ENCODE measurements at places on chromosomes 11 and 22.

- no peak for DNase-seq
These were observed 12.8 kb downstream of the ZMAT5 start for GRCh38 chr22:29753808-29754657.

DNA sequence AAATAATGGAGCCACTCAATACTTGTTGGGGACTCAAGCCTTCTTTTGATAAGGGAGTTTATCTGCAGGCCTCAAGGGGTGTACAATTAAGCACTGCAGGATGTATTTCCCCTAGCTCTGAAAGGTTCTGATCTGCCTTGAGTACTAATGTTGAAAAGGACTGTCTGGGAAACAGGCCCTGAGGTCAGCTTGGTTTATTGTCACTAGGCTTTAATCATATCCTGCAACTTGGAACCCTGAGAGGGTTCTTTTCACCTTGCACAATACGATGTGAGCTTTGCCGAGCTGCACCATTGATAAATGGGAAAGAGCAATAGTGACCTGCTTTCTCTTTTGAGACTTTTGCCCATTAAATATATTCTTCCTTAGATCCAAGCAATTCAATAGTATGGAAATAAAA, 31.6 kb upstream of the HORMAD2 start:
- no peak for DNase-seq

- no peak for DNase-seq
These were observed 352 bp downstream of the C22orf23 start for GRCh38 chr22:37953062-37953436.

DNA sequence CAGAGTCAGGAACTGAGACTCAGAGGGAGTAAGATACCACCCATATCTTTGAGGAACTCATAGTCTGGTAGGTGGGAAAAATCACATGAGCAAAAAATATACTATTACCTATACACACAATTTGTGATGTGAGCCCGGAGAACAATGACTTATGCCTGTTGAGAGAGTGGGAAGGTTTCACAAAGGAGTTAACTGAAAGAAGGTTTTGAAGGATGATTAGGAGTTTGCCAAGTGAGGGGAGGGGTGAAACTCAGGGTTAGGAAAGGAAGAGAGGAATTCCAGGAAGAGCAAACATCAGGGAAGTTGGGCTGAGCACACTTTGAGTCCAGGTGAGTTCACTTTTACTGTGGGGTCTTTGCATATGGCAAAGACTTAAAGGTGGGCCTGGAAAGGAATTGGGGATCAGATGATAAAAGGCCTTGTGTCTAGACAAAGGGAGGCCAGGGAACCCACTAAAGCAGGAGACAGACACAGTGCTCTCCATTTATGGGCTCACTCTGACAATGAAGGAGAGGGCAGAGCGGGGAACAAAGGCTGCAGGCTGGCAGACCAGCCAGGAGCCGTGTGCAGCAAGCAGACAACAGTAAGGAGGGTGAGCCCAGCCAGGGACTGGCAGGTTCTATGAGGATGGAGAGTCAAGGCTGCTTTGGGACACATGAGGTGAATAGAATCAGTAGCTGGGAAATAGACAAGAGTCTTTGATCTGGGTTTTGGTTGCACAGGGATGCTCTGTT, 33.1 kb downstream of the TSPAN18 start:
- no peak for DNase-seq

DNA sequence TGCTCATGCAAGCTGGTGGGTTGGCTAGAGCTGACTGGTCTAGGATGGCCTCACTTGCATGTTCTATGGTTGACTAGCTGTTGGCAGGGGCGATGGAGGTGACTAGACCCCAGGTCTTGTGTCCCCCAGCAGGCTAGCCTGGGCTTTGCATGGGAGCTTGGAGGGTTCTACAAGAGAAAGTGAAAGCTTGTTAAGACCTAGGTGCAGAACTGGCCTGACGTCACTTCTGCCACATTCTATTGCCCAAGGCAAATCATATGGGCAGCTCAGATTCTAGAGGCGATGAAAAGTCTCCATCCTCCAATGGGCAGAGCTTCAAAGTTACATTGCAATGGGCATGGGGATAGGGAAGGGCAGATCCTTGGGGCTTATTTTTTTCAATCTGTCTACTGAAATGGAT, 170.9 kb downstream of the MIAT start:
- no peak for DNase-seq

GRCh38 chr11:49851971-49852389, 100.2 kb upstream of the OR4C13 start:
- DNase-seq: no peak

DNA sequence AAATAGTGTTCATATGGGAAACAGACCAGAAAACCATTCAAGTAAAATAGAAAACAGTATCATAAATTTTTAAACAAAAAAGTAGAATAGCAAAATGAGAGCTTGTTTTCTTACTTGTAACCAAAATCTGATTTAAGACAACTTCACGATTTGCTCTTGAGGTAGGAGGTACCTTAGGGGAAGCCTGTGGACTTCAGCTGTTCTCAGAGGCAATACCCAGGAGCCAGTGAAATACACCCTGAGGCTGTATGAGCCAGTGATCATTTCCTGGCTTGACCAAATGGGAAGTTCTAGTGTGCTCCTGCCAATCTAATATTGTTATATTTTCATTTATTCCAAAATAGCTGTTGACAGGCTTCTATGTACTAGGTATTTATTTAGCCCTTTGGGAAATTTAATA, 104.8 kb downstream of the ARHGAP42 start:
- no peak for DNase-seq

DNA sequence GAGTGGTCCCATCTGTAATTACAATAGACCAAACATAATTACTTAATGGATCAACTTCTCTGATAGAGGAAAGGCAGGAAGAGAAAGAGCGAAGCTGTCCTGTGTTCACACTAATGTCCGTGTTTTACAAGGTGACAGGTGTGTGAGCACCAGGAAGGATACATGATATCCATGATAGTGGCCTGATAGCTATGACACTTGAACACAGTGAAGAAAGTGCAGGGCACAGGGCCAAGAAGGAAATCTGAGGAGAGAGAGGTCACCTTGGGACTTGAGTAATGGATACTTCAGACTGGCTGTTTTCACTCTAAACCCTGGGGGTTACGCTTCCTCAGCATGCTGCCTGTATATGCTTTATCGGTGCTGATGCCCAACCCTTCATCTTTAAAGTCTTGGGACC, 29.4 kb downstream of the TUB start:
- no peak for DNase-seq

DNA sequence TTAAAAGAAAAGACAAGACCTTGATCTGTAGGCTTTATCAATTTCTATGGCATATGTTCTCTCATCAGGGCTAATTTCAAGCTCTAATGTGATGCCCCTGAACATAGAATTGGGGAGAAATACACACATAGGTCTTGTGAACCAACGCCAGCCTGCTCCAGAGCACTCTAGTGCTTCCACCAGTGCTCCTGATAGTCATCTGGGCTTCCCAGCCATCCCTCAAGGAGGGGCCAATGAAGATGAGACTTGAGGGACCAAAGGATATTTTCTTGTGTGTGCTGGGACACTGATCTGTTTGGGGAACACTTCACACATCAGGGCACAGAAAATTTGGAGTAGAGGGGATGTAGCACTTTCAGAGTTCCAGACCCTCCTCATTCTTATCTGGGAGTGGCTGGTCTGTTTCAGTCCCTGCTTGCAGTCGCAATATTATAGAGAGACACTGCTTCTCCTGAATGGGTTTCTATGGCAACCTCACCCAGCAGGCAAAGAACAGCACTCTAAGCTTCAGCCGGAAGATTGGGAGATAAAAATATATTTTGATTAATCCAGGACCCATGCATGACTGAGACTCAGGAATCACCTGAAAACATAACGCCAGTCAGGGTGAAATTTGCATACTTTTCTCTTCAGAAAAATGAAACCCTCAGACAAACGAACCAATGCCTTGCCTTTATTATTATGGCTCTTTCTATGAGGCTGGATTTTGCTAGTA, 28.4 kb upstream of the SCN3B start:
- DNase-seq: no peak

DNA sequence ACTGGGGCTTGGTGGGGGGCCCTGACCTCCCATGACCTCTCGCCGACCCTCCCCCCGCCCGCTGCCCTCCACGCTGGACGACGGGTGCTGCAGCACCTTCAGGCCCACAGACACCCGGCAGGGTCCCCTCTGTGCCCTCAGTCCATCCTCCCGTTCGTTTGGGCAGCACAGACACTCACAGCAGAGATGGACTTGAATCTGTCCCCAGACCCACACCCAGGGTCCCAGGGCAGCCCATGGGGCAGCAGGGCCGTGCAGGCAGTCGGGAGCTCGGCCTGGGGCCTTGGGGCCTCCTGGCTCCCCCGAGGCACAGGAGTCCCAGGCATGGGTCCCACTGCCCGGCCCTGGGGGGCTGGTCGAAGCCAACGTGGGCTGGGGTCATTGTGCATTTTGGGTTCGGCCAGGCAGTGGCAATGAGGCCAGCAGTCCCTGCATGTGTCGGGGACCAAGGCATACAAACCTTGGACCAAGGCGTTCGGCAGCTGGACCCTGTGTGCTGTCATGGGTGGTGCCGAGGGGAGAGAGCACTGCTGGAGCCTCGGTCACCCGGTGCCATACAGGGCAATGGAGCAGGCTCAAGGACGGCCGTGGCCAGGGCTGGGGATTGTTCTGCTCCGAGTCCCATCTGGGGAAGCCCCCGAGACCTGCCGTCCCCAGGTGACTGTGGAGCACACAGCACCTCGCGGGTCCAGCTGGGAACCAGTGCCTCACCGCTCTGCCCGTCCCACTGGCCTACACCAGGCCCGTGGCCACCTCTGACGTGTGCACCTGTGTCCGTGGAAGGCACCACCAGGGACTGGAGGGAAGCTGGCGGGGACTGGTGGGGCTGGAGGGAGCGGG, 19.3 kb upstream of the BRSK2 start:
- no peak for DNase-seq

GRCh38 chr22:19779685-19780268, 19.2 kb downstream of the TBX1 start:
- DNase-seq: no peak

DNA sequence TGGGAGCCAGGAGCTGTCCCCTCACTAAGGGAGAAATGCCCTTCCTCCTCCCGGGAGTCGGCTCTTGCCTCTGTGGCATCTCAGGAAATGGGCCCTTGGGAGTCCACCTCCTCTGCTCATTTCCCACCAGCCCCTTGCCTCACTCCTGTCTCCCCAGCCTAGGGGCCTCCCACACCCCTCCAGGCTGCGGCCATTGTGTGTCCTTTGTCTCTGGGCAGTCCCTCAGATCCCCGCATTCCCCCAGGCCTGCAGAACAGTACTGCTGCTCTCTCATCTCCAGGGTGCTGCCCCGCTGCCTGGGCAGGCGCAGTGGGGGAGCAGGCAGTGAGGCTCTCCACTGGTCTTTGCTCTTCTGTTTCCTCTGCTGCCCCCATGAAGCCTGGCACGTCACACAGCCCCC, 25.0 kb downstream of the ADA2 start:
- DNase-seq: no peak

DNA sequence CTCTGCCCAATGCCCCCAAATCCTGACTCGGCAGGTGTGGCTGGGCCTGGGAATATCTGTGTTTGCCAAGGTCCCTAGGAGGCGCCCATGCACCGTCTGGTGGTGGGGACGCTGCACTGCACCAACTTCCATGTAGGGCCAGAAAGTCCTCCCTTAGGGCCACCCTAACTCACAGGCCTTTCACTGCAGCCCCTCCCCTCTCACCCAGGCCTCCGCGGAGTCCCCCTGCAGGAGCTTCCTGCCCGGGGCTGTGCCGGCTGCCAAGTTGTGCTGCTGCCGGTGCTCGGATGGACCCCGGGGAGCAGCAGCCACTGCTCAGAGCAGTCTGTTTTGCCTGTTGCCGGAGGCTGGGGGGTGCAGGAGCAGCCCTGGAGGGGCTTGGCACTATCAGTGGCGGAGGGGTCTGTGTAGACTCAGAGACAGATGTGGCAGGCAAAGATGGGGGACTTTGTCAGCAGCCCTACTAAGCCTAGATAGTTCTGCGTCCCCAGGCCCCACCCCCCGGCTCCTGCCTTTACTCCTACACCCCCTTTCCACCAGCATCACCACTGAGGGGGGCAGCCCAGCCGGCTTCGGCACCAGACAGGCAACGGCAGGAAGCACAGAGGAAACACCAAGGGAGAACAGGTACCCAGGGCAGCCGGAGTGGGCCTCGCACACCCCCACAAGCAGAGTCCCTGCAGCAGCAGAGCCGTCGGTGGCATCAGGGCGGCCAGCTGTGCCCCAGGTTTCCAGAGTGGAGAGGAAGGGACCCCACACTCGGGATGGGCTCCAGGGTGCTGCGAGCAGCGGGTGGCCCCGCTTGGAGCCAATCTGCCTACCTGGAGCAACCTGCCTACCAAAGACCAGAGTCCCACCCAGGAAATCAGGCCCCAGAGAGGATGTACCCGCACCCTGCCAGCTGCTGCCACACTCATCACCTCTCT, 124.3 kb downstream of the TRIM29 start:
- no peak for DNase-seq

- DNase-seq: no peak
These were observed 41.3 kb upstream of the RDX start for GRCh38 chr11:110337570-110338193.

GRCh38 chr11:28833670-28834069, 725.5 kb downstream of the METTL15 start:
- DNase-seq: no peak

DNA sequence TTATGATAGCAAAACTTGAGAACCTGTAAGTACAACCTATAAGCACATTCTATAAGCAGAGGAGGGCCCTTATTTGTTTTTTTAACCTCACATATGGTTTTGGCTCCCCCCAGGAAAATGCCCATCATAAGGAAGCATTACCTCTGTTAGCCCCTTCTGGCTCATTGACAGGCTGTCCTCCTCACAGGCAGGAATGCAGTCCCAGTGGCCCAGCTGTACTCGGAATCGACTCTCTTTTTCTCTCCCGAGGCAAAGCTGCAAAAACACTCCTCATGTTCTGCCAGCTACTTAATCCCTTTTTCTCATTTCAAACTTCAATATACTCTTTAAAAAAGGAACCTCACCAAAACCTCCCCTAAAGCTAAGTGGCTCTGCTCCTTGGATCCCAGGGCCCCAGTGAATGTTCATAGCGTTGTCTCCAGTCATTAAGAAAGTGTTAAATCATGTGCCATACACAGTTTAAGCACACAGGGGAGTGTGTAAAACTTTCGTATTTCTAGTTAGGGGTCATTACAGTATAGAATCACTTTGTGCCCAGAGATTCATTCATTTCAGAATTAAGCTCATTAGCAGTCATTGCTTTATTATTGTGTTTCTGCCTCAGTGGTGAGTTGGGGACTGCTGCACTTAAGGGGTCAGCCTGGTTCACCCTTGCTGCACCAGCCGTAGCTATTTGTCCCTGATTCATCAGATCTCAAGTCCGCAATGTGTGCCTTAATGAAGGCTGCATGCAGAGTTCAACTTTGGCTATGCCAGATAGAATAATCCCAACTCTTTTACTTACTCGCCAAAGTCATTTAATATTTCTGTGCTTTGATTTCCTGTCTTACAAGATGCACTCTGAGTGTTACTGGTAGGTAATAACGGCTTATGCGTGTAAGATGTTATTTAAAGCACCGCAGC, 57.6 kb downstream of the JRKL start:
- DNase-seq: no peak

GRCh38 chr22:31140746-31141145, 438 bp upstream of the PLA2G3 start:
- DNase-seq: no peak

Data from stimulated activated CD8-positive, alpha-beta memory T cell treated with anti-CD3 and anti-CD28 coated beads, Interleukin-7, amount 100 ng/mL, for 1 hour (primary cell).